ENCODE measurements at places on chromosomes 6 and 20.
A peak's percentile ranks its signal among the peaks of the same experiment; 100 is the strongest.

DNA sequence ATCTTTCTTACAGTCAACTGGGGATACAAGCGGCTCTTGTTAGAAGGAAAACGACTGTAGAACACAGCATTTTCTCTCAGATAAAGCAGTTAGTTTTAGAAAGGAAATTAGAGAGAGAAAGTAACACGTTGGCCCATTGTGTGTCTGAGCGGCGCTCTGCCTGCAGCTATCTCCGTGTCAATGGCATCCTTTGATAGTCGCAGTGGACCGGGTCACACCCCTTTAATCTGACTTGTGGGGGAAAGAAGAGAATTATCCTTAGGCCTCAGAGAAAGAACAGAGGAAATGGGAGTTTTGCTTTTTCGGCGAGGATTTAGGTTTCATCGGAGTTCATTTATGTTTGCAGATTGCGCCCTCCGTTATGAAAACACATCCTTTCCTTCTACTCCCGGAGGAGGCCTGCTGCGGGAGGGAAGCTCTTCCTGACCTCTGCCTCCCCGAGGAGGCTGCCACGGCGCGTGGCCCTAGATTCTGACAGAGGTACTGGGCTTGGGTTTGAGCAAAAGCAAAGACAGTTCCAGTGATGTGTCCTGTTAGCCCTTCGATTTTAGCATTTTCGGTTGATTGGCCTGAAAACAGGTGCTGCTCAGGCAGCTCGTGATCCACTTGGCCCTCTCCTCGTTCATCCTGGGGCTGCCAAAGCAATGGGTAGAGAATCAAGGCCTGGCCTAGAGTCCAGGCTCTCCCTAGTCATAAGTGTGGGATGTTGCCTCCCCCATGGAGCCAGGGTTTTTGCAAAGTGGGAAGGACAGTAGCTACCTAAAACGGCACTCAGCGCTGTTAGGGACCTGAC, 74.9 kb downstream of the ZDHHC14 start:
- no peak for DNase-seq

GRCh38 chr6:48664826-48665225, 553.8 kb upstream of the PTCHD4 start:
- no peak for DNase-seq

DNA sequence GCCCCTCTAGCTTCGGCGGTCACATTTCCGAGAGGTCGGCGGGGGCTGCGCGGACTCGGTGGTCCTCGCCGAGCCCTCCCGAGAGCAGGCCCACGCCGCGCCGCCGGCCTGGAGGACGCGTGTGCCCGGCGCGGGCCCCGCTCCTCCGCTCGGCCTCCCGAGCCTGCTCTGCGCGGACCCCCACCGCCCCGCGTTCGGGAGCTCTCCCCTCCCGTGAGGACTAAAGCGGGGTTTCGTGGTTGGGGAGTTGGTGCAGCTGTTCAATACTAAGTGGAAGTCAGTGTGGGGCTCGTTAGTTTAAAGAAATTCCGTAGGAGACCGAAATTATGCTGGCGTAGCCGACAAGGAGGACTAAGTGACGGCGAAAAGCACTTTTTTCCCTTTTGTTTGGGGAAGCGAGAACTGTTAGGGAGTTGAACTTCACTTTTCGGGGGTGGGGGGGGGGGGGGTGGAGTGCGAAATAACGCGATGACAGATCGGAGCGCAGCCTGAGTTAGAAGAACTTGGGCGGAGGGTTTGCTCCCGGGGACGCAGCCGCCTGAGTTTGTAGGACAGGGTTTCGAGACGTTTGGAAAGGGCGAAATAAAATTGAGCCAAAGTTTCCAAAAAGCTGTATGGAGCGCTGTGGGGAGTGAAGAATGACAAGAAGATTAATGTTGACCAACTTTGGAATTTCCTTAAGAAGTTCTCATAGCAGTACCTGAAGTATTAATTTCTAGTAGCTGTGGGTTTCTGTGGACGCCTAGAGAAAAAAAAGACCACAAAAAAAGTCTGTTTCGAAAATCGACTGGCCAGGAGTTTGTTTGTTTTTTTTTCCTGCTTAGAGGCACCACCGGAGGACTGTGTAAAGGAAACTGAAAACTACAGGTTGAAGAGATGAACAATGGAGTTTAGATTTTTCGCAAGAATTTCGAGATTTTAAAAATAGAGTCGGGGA, 1.4 kb downstream of the QKI start:
- peak; percentile 72 for DNase-seq

DNA sequence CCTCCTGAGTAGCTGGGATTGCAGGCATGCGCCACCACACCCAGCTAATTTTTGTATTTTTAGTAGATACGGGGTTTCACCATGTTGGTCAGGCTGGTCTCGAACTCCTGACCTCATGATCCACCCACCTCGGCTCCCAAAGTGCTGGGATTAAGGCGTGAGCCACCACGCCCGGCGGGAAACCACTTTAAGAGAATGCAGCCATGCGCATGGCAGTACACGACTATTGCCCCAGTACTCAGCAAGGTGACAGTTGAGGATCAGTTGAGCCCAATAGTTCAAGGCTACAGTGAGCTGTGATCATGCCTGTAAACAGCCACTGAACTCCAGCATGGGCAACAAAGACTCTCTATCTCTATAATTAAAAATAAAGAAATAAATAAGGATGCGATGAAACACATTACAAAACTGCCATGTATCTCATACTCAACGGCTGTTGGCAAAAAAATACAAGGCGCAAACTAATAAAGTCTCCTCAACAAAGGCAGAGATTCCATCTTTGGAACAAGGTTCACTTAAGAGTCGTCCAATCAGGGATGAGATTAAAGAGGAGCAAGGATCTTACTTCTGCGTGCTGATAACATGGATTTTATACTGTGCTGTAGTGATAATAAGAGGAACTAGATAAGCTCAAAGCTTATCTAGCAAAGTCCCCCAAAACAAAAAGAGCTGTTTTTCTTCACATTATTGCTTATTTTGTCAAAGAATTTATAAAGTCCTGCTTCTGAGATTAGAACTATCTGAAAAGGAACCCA, 51.1 kb downstream of the STAU1 start:
- no peak for DNase-seq

DNA sequence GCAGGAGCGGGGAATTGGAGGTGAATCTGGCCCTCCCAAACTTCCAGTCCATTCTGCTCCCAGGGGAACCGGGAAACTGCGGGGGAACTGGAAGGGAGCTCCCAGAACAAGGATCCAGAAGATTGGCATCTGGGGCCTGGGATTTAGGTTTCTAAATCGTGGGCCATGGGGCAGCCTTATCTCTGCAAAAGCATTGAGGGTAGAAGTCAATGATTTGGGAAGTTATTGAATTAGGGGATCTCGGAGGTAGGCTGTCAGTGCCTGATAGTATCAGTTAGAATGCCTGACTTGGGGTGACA, 45.1 kb downstream of the HNF4A start:
- DNase-seq = no peak

- no peak for DNase-seq
Observed at GRCh38 chr6:135810486-135810885, 41.0 kb upstream of the PDE7B start.

DNA sequence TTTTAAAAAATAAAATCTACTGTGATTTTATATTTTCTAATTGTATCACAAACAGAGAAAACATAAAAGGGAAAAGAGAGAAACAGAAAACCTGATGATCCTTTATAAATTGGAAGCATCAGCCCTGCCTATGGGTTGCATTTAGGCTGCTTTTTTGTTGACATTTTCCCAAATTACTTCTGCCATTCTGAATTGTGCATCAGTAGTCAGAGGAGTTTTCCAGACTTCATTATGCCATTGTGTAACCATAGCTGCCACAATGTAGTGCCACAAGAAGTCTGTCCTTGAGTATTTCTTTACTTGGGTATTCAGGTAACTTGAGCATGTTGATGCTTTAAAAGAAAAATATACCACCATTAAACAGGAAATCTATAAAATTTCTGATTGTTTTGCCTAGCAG, 130.3 kb downstream of the HACE1 start:
- no peak for DNase-seq

DNA sequence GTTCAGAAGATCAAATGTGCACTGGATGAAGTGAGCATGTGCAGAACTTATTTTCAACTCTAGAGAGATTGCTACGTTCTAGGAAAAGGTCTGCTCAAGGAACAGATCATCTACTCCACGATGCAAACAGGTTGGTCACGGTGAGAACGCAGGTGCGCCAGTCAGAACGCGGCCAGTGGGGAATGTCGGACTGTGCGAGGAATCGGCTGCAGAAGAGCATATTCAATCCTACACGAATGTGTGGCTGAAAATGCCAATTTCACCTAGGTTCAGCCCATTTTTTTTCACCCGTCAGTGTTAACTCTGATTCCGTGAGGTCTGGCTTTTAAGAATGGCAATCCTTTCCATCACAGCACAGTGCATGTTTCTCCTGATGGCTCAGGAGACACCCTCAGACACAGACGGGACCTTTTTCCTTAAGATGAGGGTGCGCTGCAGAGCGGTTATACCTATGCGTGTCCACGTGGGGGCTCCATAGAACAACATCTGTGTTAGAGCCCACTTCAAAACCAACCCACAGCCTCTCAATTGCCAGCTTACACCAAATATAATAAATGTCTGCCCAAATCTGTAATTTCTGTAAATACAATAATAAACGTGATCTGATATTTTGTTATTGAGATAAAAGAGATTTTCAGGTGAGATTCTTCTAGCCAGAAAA, 250.4 kb downstream of the FOXA2 start:
- DNase-seq = peak; percentile 72

- DNase-seq = peak; percentile 90
Observed at GRCh38 chr6:42407379-42407778, 44.3 kb downstream of the TRERF1 start.

DNA sequence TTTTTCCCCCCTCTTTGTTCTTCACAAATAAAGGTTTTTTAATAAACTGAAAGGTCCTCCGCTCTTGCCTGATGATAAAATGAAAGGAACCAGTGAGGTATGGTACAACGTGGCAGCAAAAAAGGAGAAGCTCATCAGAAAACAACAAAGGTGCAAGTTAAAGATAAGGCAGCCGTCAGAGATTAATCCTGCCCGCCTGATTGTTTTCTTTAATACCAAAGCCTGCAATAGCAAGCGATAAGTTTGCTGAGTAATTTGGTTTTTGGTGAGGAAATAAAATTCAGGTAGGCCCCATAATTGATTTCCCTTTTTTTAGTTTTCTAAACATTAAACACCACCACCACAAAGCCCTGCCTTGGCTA, 177.9 kb downstream of the MBOAT1 start:
- DNase-seq = no peak

- DNase-seq = no peak
Observed at GRCh38 chr6:158911746-158912480, 88.1 kb downstream of the RSPH3 start.

GRCh38 chr20:9011121-9011520, 57.8 kb upstream of the PLCB4 start:
- no peak for DNase-seq

GRCh38 chr20:32958574-32958973, 45.7 kb downstream of the SUN5 start:
- no peak for DNase-seq

DNA sequence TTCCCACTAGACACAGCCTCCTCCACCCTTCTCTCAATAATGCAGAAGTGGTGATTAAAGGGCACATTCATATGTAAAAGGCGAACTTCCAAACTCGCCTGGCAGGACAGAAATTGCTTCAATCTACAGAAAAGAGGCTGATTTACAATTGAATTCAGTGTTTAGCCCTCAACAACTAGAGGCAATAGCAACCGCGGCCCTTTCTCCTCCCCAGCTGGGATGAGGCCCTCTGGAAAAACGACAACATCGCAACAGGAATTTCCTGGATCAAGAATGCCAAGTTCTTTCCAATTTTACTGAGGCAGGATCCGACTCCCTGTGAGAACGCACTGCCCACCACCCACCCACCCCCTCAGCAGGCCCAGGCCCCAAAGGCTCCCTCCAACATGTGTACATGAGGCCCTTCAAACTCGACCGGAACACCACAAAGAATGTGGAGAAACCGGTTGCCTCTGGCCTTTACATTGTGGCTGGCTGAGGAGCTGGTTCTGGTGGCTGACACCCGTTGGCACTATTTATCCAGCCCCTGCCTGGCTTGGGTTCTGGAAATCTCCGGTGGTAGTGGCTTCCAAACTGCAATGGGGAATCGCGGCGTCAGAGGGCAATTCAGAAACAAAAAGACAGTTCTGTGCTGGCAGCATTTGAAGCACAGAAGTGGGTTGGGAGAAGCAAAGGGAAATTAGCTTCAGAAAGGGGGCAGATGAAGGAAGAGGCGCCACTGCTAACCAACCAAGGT, 36.8 kb downstream of the ZMYND8 start:
- DNase-seq = peak; percentile 57

- no peak for DNase-seq
Observed at GRCh38 chr6:42255050-42255449, 37.4 kb upstream of the MRPS10 start.

DNA sequence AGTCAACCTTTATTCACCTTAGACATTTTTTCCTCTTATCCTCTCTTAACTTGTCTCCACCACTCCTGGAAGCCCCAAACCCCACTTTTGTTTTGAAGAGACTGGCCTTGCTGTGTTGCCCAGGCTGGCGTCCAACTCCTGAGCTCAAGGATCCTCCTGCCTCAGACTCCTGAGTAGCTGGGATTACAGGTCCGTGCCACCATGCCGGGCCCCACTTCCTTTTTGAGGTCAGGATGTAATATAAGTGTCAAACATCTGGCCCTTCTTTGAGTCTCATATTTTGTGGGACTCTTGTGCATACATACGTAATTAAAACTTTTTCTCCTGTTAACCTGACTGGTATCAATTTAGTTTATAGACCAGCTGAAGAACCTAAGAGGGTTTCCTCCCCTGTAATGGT, 1.4 kb upstream of the CDK19 start:
- DNase-seq = no peak

DNA sequence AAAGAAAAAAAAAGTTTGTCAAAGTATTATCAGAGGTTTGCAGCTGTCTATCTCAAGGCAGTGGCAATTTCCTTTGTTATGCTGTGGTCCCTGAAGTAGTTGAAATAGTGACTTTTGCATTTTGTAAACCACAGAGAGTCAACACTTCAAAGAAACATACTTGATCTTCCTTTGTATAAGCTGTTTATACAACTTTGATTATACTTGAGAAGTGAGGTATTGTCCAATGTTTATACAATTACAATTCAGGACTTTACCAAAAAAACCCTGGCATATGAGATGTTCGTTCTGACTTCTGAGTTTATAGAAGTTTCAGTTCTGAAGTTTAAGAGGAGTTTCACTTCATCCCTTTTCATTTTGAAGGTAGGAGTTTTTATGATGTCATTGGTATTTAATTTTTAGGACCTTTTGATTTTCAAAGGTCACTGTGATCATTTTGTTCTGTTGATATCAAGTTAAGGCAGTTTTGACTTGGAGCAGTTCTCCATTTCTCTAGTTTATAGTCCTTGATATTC, 4.0 kb downstream of the STK4 start:
- no peak for DNase-seq

DNA sequence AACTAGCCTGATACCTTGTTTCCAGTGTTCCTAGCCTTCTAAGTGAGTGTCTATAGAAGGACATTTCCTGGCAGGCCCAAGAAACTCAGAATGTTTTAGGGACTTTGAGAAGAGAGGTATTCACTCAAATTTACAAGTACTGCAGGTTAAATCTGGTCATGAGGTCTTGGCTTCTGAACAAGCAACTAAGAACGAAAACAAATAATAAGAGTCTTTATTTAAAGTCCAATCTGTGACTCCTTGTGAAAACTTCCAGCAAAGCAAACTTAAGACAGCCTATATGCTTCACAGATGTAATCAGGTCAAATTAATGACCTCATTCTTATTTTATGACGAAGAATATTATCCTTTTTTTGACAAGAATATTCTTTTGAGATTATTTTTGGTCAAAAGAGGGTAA, 79.4 kb upstream of the PRSS16 start:
- DNase-seq = peak; percentile 45

- no peak for DNase-seq
Observed at GRCh38 chr6:73858376-73858775, 162.4 kb downstream of the CD109 start.
